ENCODE measurements at places on chromosomes 6 and 20.

- no peak for DNase-seq
Observed at GRCh38 chr6:23173234-23173633, 603.9 kb downstream of the HDGFL1 start.

- DNase-seq = no peak
Observed at GRCh38 chr20:38804682-38805501, 605 bp upstream of the PPP1R16B start.

- no peak for DNase-seq
Observed at GRCh38 chr6:43292763-43293318, 5.2 kb upstream of the SLC22A7 start.

- peak; percentile 55 for DNase-seq
Observed at GRCh38 chr20:34834459-34834893, 9.0 kb upstream of the NCOA6 start.

DNA sequence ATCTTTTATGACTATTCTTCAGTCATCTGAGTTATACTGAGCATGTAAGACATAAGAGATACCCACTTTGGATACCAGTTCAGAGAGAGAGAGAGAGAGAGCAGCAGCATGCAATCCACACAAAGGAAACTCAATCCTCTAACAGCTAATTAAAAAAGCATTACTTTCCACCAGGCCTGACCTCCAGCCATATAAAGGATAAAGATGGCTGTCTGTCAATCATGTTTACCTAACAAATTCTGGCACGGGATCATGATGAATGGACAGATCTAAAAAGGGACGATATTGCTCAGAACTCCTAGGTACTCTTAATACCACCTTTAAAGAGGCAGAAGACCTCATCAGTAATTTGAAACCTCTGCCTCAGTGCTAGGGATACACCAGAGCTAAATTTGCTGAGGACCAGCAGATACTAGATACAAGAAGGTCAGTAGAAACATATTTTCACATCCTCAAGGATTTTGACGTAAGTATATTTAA lies 159.2 kb downstream of the RPS12 start:
- no peak for DNase-seq

DNA sequence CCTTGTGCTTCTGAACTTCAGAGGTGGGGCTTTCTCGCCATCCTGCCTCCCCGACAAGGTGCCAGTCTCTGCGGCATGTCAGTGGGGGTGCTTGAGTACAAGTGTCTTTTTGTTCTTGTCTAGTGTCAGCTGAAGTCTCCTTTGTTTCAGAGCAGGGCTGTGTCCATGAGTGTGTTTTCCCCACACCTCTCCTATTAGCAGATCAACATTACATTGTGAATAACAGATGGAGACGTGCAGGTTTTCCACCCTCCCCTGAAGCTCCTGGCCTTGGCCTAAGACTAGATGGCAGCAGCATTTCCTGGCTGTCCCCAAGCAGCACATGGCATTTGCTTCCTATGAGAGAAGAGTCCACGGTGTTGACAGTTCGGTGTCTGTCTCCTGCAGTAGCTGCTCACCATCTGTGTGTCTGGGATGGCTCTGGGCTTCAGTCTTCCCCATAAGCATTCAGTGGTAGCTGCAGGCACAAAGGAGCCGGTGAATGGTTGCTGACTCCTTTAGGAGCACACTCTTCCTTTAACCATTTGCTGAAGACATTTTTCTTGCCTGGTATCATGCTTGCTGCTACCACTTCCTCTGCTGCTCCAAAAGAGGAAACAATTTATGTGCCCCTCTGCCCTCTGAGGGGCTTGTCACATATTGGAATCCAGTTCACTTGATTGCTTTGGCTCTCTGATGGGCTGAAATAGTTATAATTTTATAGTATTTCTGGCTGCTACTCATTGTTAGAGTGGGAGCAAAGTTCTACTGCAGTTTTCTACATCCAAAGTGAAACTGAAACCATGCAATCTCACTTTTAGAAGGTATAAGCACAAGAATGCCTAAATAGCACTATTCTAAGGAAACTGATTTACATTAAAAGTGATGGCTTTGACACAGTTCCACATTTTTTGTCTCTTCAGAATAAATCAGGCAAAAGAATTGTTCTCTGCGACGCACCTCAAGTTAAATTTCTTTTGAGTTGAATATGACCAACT lies 913.0 kb downstream of the C6orf118 start:
- DNase-seq = no peak

GRCh38 chr6:2563635-2564034 lies 187.1 kb downstream of the MYLK4 start:
- DNase-seq = no peak

GRCh38 chr6:43336382-43336781 lies 27.8 kb upstream of the CRIP3 start:
- DNase-seq = no peak

DNA sequence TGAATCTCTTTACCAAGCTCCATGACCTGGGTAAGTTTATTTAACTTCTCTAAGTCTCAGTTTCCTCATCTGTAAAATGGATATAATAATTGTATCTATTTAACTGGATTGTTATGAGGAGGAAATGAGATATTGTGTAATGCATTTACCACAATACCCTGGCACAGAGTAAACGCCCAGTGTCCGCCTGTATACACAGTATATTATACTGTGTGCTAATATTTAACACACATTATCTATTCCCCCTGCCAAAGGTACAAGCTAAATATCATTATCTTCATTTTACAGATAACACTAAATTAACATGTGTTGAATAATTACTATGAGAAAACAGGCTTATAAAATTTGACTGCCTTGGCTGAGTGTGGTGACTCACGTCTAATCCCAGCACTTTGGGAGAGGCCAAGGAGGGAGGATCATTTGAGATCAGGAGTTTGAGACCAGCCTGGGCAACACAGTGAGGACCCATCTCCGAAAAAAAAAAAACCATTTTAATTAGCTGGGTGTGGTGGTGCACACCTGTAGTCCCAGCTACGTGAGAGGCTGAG lies 38.7 kb upstream of the TNFRSF21 start:
- DNase-seq = no peak

DNA sequence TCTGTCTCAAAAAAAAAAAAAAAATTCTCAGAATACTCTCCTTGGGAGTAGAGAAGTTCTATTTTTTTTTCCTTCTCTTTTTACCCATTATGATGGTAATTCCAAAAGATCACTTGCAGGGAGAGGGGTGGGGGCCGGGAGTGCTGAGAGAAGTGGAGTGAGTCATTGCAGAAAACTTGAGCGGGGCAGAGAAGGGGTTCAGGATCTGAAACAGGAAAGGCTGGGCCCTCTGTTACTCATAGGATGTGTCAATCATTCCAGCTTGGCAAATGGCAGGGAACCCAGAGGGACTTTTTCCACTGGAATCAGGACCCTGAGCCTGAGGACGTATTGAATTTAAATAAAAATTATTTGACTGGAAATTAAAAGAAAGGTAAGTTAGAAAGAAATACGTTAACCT lies 111.4 kb upstream of the ARMC2 start:
- no peak for DNase-seq

DNA sequence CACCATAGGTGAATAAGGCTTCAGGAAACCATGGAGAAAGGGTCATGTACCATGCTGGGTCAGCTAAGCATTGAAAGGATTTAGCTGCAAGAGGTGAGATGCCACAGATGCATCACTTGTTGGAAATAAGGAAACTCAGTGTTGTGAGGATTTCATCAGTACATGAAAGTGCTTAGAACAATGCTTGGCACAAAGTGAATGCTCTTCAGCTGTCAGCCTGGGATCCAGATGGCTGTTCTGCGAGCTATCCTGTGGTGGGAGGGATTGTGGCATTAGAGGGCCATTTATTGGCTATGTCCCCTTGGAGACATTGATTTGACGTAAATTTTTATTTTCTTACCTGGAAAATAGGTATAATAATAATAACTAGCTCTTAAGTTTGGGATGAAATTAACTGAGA lies 53.0 kb downstream of the ELOVL2 start:
- DNase-seq = no peak

DNA sequence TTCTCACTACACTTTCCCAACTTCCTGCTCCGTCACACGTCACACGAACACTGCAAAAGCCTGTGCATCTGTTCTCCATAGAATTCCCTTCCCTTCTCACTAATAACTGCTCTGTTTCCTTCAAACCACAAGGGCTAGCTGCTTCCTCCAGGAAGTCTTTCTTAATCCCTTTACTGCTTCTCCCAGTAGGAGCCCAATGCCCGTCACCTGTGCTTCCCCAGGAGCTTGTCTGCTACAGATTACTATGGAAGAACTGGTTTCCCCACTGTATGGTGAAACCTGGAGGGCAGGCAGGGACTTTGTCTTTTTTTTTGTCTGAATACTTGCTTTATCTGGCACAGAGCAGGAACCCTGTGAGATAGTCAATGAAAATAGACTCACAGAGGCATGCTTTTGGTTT lies 444.7 kb upstream of the MAP3K7 start:
- DNase-seq = no peak

GRCh38 chr6:161104966-161105365 lies 113.4 kb downstream of the MAP3K4 start:
- no peak for DNase-seq

DNA sequence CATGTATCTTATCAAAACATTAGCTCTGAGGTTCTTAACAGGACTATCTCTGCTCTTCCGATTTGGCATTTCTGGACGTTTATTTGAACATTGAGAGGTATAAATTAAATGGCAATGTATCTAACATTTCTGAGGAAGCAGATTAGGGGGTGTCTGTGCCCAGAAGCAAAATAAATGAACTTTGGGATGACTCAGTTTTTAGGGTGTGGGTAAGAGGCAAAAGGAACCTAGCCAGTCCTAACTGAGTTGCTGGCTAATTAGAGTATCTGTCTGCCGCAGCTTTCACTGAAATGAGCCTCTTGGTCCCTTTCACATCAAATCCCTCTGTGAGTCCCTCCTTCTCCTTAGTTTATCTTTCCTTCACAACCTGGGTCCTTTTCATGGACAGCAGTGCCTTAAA lies 1.1 kb downstream of the RNF144B start:
- no peak for DNase-seq

DNA sequence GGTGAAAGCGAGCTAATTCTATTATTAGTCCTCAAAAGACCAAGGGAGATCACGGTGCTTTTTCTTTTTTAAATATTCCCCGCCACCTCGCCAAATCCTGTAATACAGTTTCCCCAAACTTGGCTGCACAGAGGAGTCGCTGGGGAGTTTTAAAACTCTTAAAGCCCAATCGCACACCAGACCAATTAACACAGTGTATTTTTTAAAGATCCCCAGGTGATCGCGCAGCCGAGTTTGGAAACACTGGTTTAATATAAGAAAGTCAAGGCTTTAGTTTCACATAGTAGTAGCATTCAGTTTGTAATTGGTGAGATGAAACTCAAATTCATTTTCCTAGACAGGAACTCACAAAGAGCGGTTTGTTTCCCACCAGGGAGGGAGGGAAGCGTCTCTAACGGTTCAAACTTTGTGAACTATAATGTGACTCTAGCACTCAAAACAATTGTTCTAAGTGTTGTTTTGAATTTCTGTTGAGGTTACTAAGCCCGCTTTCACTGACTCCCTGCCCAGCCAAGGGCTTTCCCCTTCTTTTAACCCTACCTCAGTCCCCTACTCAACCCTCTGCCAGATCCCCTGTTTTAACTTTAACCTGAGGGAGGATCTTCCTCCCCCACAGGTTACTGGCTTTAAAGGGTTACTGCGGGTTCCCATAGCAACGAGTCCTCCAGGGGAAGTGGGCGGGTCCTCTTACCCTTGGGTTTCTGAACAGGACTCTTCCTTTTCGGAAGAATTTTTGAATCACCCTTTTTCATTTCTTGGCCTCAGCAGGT lies 25.7 kb upstream of the BTBD3 start:
- peak; percentile 43 for DNase-seq
